ENCODE measurements at places on chromosomes 3 and 15.

DNA sequence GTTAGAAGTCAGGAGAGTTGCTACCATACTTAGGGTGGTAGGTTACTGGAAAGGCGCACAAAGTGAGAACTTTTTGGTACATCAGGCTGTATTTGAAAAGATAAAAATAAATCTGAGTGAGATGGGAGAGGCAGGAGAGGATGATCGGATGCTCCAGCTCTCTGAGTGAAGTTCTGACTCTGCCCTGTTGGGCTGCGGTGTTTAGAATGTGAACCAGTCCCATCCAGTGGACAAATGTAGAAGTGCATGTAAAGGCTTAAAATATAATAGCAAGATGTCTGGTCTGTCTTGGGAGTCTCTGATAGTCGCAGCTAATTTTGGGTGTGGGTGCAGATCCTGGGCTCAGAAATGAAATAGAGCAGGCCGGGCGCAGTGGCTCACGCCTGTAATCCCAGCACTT is 30.4 kb downstream of the ACKR2 start:
- peak; percentile 36 for DNase-seq

GRCh38 chr15:58043192-58043903 is 22.2 kb downstream of the ALDH1A2 start:
- DNase-seq: no peak

GRCh38 chr3:120093119-120093910 is 932 bp downstream of the GSK3B start:
- peak; percentile 55 for DNase-seq

GRCh38 chr3:196232154-196232881 is 16.0 kb downstream of the SLC51A start:
- no peak for DNase-seq

DNA sequence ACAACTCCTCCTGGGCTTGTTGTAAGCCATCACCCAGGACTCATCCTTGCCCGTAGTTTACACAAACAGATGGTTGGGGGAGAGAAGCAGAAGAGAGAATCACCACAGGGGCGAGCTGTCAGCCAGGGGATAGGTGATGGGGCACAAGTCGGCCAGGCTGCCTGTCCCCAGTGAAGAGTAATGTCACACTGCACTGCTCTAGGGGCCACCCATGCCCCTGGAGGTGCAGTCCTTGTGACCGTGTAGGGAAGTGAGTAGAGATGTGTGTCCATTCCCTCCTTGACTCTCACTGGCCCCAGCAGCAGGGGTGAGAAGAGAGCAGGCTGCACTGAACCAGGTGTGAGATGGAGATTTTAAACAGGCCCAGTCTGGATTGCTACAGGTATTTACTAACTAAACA is 17.1 kb upstream of the PRSS50 start:
- no peak for DNase-seq

DNA sequence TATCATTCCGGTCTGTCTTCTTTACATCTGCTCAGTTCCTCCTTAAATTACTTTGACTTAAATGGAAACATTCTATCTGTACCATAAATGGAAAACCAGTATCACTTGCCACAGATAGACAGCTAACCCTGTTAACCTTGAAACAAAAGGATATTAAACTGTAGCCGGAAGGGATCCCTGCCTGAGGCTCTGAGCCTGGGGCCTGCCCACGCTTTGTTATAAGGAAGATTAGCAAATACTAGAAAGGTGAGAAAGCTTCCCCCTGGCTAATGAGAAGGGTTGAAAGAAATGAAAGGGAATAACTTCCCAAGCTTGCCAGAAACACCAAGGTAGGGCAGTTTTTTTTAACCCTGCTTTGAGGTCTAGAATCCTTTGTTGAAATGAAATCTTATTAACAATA is 927.6 kb downstream of the FHIT start:
- no peak for DNase-seq

DNA sequence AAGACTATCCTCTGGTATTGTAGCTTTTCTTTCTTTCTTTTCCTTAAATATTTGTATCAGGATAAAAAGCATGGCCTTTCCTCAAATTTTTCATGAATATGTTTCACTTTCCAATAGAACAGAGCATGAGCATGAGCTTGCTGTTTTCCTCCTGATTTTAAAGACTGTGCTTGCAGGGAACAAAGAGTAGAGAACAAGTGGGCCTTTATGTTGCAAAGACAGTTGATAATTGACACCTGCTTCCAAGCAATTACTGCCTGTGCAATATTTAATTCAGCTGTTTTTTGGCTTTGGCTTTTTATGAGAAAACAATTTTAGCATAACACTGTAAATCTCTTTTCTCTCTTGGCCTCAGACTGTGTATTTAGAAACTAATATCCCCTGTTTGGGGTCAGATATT is 263.6 kb upstream of the AZI2 start:
- no peak for DNase-seq

- DNase-seq: no peak
Observed at GRCh38 chr15:59282515-59283337, 76.1 kb downstream of the LDHAL6B start.

- DNase-seq: no peak
Observed at GRCh38 chr15:71149646-71150557, 34.6 kb downstream of the THSD4 start.

DNA sequence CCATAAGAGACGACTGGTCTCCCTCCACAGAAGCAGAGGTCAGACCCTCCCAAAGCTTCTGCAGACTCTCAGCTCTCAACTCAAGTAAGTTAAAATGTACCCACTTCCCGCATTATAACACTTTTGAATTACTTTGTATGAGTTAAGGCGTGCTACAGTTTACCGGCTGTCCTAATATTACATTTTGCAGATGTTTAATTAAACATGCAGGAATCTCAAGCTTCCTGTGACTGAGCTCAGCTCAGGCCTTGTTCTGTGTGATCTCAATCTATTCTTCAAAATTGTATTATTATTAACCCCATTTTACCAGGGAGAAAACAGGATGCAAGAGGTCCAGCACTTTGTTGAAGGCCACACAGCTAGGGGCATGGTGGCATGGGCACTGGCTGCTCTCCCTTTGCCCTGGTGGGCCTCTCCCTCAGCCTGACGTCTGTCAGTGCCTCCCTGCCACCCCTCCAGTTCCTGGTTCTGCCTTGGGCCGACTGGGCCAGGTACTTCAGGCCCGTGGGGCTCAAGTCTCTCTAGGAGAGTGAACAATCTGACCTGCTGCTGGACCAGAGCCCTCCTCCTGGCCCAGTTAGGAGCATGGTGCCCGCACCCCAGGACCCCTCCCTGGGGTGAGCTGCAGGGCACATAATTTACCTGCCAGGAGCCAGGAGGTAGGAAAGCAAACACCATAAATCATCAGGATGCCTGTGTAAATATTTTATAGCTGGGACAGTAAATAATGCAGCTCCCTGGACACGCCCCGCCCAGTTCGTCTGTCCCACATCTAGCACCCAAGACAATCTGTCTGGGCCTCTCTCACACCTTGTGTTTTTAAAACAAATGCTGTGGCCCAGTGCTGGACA is 14.9 kb upstream of the RFT1 start:
- DNase-seq: no peak

DNA sequence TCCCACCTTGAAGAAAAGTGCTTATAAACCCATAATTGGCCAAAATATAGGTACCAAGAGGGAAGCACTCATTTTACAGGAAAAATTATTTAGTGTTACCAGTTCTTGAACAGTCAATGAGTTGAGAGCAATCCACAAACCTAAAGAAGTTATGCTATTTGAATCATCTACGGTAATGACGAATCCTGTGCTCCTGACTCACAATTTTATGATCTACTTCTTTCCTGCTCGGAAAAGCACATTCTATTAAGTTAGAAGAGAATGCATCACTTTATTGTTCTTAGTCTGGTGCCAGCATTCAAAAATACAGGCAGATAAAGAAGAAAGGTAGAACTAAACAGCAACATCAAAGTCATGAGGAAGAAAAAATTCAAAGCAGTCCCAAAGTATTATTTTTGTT is 33.2 kb downstream of the CHRM5 start:
- no peak for DNase-seq

DNA sequence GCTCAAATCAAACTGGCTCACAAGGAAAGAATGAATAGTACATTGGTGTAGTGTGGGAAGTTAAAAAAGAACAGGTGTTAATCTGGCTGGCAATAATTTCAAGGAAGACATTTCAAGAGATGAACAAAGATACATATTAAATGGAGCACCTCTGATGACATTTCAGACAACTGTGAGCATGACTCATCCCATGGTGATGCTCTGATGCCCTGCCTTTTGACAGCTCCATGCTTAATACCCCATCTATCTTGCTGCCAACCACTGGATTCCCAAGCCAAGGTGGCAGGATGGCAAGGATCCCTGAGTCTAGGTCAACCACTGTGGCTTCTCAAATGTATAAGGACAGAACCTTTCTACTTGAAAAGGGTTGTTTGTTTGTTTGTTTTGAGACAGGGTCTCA is 29.3 kb downstream of the LRRC2 start:
- DNase-seq: no peak

GRCh38 chr15:33194704-33195670 is at the start of gene FMN1:
Gene FMN1 (minus strand): TSS chr15:33194714. CDS start chr15:33154914, 39,800 bp downstream.
- DNase-seq: peak; percentile 92

DNA sequence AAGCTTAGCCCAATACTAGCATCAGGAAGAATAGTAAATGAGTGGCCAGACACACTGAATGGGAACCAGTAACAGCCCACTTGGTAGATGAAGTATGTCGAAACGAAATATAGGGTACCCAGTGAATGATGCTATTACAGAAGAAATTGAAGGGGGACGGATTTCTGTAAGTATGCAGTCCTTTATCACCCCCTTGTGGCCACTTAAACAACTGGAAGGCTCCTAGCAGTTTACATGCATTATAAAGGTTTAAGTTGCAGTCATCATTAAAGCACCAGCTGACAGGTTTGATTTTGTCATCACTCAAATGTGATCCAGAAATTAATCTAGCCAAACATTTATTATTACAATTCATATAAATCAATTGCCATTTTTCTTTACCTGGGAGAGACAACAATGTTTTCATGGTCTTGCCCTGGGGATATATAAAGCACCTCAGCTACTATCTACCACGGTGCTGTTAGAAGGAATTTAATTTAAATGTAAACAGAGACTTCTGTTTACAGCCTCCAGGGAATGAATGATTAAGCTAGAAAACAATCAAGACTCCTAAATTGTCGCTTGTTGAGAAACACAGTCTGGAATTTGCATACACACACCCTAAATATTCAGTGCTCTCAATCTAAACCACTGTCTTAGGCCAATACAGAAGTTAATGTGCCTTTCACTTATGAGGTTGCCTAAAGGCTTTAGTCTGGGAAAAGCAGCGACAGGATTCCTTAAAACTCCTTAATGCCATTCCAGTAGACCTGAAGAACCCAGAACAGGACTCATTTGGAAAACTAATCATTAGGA is 7.8 kb downstream of the EIF1B start:
- peak; percentile 14 for DNase-seq

DNA sequence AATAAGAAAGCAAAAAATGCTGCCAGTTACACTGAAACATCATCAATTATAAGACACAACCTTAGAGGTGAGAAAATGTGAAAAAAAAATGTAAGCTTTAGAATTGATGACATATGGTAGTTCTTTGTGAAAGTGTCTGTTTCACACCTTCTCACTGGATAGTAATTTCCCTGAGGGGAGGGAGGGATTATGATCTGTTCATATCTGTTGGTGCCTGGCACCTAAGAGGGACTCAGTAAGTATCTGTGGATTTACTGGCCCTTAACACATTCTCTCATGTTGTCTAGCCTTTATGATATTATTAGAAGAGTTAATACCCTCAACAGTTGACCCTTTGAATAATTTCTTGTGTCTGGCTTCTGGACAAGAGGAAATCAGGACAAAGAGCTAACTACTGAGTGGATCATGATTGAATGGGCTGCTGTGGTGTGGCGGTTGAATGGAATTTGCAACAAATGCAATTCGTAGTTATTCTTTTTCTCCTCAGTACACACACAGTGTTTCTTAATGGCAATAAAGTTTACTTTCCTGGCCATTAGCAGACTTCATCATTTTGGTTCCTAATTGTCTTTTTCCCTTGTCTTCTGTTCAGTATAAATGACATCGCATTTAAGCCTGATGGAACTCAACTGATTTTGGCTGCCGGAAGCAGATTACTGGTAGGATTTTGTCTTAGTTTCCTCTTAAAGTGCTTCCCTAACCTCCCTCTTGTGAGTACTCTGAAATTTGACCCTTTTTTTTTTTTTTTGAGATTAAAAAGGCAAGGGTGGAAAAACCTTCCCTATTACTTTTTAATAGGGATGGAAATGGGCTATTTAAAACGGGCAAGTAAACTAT is 9.5 kb downstream of the IFT122 start:
- DNase-seq: no peak

- DNase-seq: no peak
Observed at GRCh38 chr3:12901623-12902045, 60.3 kb upstream of the RPL32 start.

- DNase-seq: no peak
Observed at GRCh38 chr3:12992629-12993516, 80.4 kb downstream of the IQSEC1 start.

DNA sequence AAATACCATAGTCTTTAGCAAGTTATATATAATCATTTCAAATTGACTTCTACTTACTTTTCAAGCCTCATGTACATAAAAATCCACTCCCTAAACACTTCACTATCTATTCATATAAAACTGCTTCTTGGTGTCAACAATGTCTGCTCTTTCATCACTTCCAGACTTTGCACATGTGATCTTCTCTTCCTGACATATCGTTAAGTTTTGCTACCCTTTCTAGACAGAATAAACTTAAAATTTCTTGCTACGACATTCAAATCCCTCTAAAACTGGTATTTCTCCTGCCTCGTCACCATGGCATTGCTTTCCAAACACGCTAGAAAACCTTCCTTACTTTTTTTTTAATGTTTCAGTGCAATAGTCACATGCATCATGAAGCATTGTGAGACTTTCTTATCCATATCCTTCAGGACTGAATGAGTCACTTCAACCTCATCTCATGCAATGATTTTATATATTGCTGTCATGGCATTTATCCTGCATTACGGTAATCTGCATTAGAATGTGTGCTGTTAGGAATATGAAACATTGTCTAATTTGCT is 122.8 kb downstream of the GMNC start:
- no peak for DNase-seq

DNA sequence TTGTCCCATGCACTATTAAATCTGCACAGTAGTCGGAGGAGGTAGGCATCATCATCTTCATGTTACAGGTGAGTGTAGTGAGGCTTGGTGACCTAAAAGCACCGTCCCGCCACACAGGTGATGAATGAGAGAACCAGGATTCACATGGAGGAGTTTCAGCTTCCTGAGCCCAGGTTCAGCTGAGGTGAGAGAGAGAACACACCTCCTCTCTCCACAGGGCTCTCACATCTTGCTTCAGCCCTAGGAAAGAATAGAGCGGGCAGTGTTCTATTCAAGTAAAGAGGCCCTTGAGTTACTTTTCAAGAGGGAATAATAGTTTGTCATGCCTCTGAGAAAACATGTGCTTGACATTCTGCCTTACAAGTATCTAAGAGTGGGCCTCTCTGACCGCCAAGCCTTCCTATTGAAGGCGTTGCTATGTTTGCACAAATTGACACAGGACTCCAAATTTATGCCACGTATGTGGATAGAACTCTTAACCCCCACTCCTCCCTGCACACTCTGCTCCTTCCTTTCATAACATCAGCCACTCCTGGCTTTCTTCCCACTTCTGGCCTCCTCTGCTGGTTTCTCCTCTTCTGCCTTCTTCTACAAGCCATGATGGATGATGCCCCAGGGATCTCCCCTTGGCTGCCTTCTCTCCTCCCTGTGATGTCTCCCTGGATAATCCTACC is 138.3 kb upstream of the ABHD17C start:
- no peak for DNase-seq

GRCh38 chr3:38582316-38582715 is 67.2 kb downstream of the SCN5A start:
- DNase-seq: no peak

GRCh38 chr15:49189631-49190030 is 19.6 kb downstream of the GALK2 start:
- DNase-seq: no peak

GRCh38 chr3:137738710-137739109 is 25.4 kb upstream of the SOX14 start:
- DNase-seq: no peak

GRCh38 chr3:65619451-65619881 is 419.3 kb downstream of the MAGI1 start:
- DNase-seq: no peak

Data from hippocampal formation (tissue), 2 donors.